A549 treated with AZD2906 at 1 μM for 4 hours (cell line): ENCODE measurements at places on chromosomes 4 and X. TPM values are rescaled to one million over a fixed set of nuclear protein-coding genes. Genes with fewer than 3 reads are reported as not detected.

The MSX1 gene
- 5.9 to 10.1 TPM (median 9.0 TPM) in 5 replicates for total RNA-seq

The GCNA gene
- 1.6 to 1.9 TPM (median 1.7 TPM) in 5 replicates for total RNA-seq

The RBPJ gene
- 9.3 to 15.3 TPM (median 12.0 TPM) in 5 replicates for total RNA-seq

The KIT gene
- total RNA-seq, result 0.01 to 0.02 TPM in 2 of 5 replicates, not detected in the others

The PCDH18 gene
- total RNA-seq, result not detected in 5 replicates

The AVPR2 gene
- 0.06 TPM in 1 of 5 replicates, not detected in the others for total RNA-seq

The MAGEC2 gene
- total RNA-seq, result not detected in 5 replicates

The MAB21L2 gene
- total RNA-seq, result not detected in 5 replicates

The SLITRK4 gene
- total RNA-seq, result not detected in 5 replicates

The PABPC5 gene
- 0.06 TPM in 1 of 5 replicates, not detected in the others for total RNA-seq

The CHM gene
- 8.1 to 10.1 TPM (median 9.1 TPM) in 5 replicates for total RNA-seq

The UCP1 gene
- total RNA-seq, result 0.03 to 0.14 TPM (median 0.05 TPM) in 4 of 5 replicates, not detected in the other

The KDR gene
- 0.07 to 0.14 TPM (median 0.10 TPM) in 5 replicates for total RNA-seq
